ENCODE measurements at places on chromosomes 3 and 15.

DNA sequence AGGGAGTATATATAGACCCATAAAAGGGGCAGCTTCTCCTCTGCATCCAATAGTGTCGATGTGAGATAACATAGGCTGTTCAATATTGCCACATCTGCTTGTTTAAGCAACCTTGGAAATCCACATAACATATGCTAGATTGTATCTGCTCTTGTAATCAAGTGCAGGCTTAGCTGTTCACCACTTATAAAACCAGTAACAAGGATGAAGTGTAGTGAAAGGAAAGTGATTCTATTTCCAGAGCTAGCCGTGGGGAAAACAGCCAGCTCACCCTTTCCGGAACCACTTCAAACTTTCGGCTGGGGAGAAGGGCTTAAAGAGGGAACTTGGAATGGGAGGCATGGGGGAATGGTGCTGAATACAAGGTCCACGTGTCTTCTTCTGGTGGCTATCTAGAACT lies 204.0 kb downstream of the TAFA4 start:
- peak; percentile 2 for DNase-seq

DNA sequence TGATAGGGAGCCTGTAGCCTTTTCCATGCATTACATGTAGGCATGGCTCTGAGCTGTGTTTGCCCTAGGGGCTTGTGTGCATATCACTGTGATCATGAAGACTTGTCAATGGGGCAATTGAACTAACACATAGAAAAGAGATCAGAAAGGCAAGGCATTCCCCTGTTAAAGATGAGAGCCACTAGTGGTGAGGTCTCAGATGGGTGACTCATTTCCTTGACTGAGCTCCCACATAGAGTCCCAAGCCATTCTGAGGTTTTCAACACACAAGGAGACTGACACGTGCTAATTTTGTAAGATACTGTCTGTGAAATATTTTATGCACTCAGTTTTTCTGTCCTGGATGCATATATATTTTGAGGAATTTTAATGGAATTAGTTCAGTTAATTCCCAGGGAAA lies 53.8 kb downstream of the SAMMSON start:
- DNase-seq: no peak

GRCh38 chr15:66675446-66675845 lies 26.6 kb upstream of the SMAD6 start:
- DNase-seq: no peak

DNA sequence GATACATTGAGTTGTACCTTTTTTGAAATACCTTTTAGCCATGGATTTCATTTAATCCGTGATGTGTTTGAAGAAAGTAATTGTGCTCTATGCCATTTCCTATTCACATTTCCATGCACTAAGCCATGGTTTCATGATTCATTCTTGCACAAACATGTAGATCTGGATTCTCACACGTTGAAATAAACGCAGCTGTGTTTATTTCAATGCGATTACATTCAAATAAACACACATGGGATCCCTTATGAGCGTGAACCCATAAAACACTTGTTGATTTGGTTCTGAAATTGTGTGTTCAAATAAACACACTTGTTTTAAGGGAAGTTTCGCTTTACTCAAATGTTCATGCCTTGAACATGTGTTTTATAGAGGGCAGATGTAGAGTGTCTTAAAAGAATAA lies 39.2 kb downstream of the BBX start:
- DNase-seq: no peak

DNA sequence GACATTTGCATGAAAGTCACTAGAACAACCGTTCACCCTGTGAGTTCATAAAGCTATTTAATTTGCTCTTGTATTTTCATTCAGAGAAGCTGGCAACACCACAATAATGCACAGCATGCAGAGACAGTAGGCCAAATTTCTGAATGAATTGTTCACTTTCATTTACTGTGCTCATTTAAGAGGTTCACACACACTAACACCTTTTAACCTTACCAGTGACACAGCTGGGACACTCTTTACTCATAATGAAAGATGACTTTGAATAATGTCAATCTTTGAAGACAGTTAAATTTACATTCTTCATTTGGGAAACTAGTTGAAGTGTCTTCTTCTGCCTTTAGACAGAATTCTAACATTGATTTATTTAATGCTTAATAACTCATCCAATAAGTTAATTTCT lies 95.7 kb downstream of the ROBO1 start:
- DNase-seq: no peak

- no peak for DNase-seq
Measured at GRCh38 chr15:60371175-60372051, 26.4 kb downstream of the ANXA2 start.

DNA sequence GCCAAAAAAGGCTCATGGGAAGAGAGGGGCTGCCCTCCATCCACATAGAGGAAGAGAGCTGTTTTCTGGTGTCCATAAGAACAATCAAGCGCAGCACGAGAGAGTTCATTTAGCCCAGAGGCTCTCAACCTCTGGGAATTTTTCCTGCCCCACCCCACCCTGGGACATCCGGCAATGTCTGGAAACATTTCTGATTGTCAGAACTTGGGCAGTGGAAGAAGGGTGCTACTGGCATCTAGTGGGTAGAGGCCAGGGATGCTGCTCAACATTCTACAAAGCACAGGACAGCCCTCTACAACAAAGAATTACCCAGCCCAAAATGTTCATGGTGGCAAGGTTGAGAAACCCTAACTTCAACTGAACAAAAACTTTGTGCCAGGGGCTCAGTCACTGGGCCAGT lies 92.9 kb downstream of the RAB11A start:
- DNase-seq: no peak

DNA sequence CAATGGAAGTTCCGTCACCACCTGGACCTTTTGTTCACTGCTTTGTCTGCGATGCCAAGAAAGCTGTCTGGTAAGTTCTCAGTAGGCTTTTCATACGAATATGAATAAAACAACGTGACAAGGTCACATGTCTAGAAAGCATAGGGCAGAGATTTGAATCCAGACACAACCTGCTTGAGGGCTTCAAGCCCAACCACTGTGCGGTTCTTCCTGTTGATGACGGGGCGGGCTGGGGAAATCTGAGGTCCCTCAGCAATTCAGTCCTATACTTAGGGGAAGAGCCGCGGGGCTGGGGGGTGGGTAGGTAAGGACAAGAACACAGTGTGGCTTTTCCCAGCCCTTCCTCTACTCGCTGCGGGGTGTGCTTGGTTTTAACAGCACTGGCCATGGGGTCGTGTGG lies 32.4 kb upstream of the SMAD3 start:
- no peak for DNase-seq

- no peak for DNase-seq
Measured at GRCh38 chr3:183515968-183516851, 39.3 kb downstream of the KLHL6 start.

DNA sequence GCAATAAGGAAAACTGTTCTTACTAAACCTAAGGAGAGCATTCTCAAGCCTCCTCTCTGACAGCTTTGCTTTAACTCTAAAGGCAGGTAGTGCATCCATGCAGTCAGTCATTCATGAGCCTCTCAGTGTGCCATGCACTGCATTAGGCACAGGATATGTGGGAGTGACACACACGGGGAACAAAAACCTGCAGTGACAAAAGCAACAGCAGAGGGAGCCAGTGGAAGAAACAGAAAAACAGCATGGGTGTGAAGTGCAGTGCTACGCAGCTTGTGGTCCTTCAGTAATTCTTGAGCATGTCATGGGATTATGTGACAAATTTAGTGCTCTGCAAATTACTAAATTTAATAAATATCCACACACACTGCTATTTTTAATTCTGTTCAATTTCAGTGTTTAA lies 230.7 kb downstream of the BBX start:
- peak; percentile 24 for DNase-seq

GRCh38 chr15:23518104-23518503 lies 47.4 kb upstream of the MKRN3 start:
- no peak for DNase-seq

DNA sequence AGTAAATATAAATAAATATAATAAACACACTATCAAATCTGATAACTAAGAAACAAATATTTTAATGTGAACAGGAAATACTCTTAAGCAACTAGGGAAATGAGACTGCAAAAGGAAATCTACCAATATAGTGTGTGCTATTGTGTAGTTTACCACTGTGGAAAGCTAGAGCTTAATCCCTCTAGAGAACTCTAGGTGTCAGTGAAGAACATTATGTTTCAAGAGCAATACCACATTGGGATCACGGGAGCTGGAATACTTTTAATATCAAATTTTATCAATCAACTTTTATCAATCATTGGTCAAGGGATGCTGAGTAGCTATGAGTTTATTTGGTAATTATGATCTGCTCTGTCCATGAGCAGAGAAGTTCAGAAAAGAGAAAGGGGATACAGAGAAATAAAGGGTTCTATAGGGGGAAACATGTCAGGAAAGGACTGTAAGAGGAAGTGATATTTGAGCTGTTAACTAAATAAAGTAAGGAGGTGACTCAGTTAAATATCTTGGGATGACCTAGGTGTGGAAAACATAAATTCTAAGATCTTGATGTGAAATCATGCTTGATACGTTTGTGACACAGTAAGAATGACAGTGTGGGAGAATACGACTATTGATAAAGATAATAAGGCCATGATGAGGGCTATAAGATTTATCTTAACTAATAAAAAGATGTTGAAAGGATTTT lies 762.2 kb upstream of the ALCAM start:
- no peak for DNase-seq

DNA sequence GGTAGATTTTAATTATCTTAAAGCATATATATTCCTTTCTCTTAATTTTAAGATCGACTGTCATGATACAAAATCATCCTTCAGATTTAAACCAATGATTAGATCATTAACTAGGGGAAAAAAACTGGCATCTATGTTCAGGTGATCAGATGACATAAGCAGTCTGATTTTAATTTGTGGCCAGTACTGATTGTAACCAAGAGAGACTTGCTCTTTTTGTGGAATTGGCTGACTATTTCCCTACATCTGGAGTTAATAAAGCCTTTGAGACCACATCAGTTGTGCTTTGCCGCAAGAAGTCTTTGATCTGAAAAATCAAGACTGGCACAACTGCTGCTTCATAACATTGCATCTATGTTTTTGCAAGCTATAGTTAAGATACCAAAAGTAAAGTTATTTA lies 148.4 kb upstream of the CGNL1 start:
- peak; percentile 33 for DNase-seq

DNA sequence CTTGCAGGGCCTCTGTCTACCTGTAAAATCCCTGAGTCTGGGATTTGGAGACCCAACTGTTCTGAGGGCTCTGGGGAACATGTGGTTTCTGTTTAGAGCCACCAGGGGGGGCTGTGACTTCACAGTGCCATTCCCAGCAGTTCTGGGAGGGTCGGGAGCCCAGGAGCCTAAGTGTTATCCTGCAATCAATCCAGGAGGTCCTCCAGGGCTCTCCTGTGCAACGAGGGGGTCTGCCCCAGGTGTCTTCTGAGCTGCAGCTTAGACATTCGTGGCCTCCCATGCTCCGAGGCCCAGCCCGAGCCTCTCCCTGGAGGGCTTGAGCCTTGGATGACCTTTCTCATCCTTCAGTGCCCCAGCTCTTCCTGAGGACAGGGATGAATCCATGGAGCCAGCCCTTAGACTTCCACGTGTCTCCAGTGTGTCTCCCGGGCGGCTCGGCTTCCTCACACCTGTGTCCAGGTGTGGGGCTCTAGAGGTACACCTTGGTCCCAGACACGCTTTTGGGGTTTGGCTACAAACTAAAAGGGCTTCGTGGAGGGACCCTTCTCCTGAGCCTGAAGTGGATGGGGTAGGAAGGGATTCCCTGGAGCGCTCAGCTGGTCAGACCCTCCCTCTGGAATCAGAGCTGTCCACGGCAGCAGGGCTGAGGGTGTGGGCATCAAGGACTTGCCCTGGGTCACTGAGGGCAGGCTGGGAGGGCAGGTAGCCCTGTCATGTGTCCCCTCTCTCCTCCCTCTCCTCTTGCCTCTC lies 20.3 kb upstream of the ABTB1 start:
- DNase-seq: peak; percentile 79

DNA sequence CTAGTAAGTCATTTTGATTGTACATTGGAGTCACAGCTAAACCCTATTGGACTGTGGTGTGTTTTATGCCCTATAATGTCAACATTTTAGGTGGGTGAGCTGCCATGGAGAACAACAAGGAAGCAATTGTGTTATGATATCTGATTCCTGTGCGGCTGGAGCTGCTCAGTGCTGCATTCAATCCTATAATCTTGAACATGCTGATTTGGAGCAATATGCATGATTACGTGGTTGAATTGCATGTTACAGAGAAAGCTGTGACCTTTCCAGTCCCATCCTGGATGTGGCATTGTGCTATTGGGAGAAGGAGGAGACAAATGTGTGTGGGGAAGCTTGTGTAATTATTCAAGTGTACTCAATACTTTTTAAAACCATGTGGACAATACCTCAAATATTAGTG lies 20.1 kb upstream of the C3orf49 start:
- no peak for DNase-seq

DNA sequence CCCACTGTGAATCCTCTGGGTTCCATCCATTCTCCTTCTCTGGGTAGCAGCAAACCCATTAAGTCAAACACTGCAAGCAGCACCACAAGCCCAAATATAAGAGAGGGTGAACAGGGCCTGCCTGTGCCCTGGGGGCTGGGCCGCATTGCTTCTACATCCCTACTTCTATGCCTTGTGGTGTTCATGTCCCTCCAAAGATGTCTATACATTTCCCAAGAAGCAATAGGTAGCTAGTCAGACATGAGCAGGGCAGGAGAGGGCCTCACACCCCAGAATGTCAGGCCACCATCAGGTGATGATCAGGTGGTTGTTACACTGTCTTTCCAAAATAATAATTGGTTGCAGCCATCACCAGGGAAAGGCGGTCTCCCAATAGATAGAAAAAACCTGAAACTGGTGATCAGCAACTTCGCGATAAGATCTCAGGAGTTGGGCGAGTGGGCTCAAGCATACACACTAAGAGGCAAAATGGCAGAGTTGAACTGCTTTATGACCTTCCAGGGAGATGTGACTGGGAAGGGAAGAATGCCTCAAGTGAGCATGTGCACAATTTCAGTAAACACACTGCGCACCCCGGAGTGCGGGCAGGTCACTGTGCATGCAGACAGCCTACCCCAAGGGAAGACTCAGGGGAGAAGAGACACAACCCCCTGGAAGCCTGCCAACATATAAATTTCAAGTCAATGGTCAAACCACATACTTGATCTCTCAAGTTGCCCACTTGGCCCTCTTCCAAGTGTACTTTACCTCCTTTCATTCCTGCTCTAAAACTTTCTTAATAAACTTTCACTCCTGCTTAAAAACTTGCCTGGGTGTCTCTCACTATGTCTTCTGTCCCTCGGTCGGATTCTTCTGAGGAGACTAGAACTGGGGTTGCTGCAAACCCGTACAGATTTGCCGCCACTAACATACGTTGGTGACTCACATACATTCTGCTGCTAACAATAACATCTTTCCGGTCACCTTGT lies 39.9 kb downstream of the KLF15 start:
- no peak for DNase-seq

DNA sequence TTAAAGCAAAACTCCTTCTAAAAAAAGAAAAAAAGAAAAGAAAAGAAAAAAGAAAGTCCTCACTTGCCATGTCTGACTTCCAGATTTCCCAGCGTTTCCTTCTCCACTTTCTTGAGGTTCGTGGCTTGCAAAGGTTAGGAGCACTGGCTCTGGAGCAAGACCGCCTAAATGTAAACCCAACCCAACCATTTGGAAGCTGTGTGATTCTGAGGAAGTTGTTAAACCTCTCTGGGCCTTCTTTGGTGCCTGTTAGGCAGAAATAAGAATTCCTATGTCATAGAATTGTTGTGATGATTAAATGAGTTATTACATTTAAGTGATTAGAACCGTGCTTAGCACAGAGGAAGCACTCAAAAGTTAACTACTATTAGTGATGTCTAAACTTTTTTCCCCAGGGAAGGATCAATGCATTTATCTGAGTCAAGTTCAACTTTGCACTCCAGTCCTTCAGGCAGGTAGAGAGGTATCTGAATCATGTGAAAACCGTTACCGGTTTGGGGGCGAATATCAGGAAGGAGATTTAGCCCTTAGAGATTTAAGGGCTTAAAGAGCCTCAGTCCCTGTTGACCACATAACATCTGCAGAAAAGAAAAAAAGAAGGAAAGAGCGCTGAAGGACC lies 78.3 kb upstream of the HES1 start:
- no peak for DNase-seq

Measured in SK-N-SH (cell line).